ENCODE measurements at places on chromosomes 6 and 20.
A peak's percentile ranks its signal among the peaks of the same experiment; 100 is the strongest.

- DNase-seq, result no peak
These were observed 32.3 kb upstream of the SLC23A2 start for GRCh38 chr20:5033566-5033965.

- DNase-seq, result no peak
These were observed 32.8 kb upstream of the CEP162 start for GRCh38 chr6:84260196-84260595.

- no peak for DNase-seq
These were observed 228.8 kb downstream of the DHX35 start for GRCh38 chr20:39190666-39191570.

DNA sequence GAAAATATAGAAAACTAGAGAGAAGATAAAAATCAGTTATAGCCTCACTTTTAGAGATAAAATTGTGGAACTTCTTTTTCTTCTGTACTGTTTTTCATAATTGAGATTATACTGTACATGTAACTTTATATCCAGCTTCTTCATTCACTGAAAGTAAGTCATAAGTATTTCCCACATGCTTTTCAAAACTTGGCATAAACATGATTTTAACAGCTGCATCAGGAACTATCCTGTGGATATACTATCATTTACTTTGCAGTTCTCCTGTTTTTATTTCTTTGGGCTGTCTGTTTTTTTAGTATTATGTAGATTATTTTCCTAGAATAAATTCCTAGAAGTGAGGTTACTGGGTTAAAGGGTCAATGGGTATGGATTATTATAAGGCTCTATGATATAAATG is 14.8 kb downstream of the DSTN start:
- no peak for DNase-seq

GRCh38 chr6:66226109-66226508 is 519.1 kb upstream of the EYS start:
- DNase-seq, result no peak

- no peak for DNase-seq
These were observed 41.7 kb downstream of the SLC16A10 start for GRCh38 chr6:111129013-111129412.

DNA sequence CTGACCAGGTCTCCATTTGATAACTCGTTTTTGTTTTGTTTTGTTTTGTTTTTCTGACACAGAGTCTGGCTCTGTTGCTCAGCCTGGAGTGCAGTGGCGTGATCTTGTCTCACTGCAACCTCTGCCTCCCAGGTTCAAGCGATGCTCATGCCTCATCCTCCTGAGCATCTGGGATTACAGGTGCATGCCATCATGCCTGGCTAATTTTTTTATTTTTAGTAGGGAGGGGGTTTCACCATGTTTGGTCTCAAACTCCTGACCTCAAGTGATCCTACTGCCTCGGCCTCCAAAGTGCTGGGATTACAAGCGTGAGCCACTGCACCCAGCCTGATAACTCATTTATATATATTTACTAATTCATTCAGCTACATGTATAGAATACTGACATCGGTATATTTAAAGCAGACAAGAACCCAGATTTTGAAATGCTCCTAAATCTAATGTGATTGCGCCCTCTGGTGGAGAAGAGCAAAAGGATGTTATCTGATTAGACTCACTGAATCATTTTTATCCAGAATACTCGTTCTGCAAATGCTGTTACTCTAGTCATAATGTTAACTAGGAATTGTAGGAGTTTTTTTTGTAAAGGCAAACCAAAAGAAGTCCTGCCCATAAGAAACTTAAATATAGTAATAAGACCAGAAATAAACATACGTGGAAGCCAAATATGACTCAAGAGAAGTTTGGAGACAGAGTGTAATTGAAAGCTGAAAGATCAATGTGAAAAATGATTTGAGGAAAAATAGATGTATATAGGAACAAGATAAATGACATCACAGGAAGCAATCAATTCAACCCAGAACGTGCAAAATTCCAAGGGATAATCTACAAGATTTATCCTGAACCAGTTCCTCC is 5.3 kb upstream of the COL12A1 start:
- peak; percentile 65 for DNase-seq

DNA sequence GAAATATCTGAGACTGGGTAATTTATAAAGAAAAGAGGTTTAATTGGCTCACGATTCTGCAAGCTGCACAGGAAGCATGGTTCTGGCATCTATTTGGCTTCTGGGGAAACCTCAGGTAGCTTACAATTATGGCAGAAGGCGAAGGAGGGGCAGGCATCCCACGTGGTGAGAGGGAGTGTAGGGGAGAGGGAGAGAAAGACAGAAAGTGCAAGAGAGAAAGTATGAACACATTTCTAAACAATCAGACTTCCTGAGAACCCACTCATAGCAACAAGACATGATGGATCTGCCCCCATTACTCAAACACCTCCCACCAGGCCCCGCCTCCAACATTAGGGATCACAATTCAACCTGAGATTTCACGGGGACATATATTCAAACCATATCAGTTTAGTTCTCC is 107.4 kb downstream of the PERP start:
- DNase-seq, result no peak

- no peak for DNase-seq
These were observed 57.7 kb upstream of the FERMT1 start for GRCh38 chr20:6180531-6180930.

- DNase-seq, result no peak
These were observed 141.3 kb downstream of the MAP3K7 start for GRCh38 chr6:90445533-90446108.

- peak; percentile 49 for DNase-seq
These were observed 435 bp downstream of the CENPB start for GRCh38 chr20:3786126-3786484.

DNA sequence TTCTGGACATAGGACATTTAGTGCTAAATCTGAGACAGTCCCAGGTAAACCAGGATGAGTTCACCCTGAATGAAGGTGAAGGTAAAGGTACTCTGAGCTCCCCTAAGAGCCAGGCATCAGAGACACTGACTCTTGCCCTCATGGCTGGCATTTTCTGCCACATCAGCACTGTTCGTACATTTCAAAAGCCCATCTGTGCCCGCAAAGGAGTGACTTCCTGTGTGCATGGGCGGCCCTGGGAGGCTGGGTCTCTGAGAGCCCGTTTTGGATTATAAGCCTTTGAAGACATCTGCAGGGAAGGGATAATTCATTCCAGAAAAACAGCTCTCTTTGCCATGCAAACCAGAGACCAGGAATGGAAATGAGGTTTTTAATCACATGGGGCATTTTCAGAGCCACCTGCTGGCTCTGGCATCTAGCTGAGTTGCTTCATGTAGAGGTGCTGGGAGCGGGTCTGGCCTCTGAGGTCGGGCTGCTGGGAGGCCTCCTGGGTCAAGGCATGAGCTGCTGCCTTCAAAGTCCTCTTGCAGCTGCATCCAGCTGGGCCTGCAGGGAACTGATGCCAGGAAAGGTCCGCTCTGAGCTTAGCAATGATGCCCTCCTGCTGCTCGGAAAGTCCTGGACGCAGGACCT is 348.3 kb downstream of the DHX35 start:
- DNase-seq, result no peak

DNA sequence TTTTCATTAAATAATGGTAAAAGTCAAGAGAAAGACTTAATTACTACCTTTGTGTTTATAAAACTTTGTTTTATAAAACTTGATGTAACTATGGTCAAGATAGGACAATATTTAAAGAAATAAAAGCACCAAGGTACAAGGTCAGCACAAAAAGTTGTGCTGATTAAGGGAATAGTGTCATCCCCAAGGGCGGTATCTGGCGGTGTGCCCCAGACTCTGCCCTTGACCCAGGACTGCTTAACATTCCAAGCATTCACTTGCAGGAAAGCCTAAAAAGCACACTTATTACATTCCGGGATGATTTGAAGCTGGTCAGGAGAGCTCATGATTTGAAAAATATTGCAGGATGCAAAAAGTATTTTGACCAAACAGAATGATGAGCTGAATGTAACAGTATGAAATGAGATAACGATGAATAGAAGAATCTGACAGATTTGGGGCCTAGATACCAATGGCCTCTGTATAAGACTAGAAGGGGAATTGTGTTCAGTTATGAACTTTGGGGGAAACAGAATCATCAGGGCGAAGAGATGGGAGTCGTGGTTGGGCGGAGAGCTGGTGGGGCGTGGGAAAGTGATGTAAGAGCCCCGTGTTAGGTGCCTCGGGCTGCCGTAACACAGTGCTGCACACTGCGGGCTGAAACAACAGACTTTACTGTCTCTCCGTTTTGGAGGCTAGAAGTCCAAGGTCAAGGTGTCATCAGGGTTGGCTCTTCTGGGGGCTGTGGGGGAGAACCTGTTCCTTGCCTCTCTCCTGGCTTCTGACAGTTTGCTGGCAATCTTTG is 77.2 kb downstream of the CDC5L start:
- no peak for DNase-seq

DNA sequence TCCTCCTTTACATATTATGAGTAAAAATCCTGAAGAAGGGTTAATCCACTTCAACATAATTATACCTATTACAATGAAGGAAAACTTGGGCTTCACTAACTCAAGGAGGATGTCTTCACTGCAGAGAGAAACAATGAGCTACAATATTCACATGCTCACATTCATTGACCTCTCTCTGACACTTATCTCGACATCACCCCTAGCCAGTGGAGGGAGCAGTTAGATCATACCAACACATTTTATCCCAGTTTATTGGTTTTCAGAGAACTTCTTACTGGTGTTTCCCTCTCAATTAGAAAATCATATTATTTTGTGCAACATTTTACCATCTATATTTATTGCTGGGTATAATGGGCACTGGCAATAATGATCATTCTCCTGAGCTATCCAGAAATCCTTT is 646.5 kb downstream of the TENT5A start:
- DNase-seq, result peak; percentile 10

- DNase-seq, result peak; percentile 88
These were observed at the start of gene BLTP3A for GRCh38 chr6:34791701-34792604. Gene BLTP3A, plus strand, starts transcription at chr6:34792083. Its CDS starts 168 bp downstream, at chr6:34792251.

DNA sequence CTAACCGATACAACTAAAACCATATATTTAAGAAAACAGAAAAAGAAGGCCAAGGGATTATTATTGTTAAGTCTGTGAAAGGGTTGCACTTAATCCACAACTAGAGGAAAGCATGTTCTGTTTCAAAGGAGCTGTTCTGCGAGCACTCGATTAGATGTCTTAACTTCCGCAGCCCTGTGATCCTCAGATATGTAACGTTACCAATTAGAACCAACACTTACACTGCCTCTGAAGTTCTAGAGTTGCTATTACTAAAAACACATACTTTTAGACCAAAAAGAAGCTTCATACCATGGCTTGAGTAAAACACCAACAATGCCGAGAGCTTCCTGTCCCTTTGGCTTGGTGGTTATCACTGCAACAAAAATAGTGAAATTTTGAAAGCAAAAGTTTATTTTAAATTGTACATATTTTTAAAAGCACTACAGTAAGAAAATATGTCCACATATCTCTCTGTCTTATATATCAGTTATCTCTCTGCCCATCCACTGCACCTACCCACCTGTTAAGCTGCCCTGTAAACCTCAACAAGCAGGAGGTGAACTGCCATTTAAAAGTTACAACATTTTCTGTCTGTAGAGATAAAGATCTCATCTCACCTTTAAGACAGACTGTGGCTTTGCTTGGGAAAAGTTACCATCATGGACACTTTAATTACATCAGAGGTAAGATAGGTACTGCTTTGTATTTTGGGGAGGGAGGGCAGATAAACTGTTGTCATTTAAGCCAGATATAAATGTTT is 7.1 kb upstream of the DUSP22 start:
- no peak for DNase-seq

Measured in hematopoietic multipotent progenitor cell (in vitro differentiated cells).